Activated naive CD4-positive, alpha-beta T cell (primary cell): ENCODE measurements at places on chromosomes 13 and 19.

GRCh38 chr13:69820180-69820579 is 287.4 kb upstream of the ATXN8OS start:
- no peak for DNase-seq

GRCh38 chr13:58953638-58954037 is 1210.1 kb downstream of the DIAPH3 start:
- no peak for DNase-seq

- DNase-seq: no peak
These were observed 24.4 kb upstream of the MYCBP2 start for GRCh38 chr13:77351315-77351714.

DNA sequence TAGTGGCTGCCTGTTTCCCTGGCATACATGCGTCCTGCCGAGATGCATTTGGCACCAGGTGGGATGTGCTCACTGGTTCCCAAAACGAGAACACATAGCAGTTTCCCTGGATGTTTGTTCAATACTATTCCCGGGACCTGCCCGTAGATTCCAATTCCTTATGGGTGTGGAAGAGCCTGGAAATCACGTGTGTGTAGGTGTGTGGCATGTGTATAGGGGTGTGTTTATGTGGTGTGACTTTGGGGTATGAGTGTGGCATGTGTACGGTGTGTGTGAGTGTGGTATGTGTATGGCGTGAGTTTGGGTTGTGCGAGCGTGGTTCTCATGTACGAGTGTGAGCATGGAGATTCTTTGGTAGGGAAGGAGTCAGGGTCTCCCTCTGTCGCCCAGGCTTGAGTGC is 2.9 kb upstream of the F7 start:
- DNase-seq: no peak

- DNase-seq: no peak
These were observed 22.0 kb upstream of the VSTM2B start for GRCh38 chr19:29503785-29504184.

DNA sequence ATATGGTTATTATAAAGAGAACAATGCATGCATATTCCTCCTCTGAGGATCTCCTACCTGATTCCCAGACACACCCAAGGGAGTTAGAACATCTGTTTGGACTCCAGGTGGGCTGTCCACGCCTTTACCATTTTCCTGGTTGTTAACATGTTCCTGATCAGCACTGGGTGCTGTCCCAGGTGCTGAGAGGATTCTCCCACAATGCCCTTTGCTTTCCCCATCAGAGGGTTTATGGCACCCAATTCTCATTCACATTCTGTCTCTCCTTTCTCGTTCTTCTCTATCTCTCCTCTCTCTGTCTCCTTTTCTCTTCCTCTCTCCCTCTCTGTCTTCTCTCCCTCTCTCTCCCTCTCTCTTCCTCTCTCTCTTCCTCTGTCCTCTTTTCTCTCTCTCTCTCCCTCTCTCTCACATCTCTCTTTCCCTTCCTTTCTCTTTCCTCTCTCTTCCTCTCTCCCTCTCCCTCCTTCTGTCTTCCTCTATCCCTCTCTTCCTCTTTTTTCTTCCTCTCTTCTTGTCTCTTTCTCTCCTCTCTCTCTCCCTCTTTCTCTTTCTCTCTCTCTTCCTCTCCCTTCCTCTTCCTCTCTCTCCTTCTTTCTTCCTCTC is 3.3 kb upstream of the RDH13 start:
- DNase-seq: no peak

DNA sequence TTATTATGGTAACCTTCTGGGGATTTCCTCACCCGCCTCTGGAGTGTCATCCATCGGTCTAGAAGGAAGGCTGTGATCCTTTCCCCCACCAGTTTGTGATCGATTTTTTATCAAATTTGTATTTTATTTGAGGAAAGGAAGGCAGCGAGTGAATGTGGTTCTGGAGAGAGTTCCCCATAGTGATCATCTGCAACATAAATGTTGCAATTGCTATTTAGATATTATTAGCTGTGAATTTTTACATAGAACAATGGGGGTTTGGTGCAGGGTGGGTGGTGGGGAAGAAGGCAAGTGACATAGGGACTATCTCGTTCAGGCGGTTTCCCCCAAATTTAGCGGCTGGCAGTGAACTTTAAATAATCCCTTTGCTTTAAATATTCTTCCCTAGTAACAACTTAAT is 1.2 kb downstream of the CDK8 start:
- DNase-seq: no peak

- no peak for DNase-seq
These were observed 8.3 kb downstream of the TEKTIP1 start for GRCh38 chr19:3547301-3547731.

- DNase-seq: no peak
These were observed 189.9 kb downstream of the SPRY2 start for GRCh38 chr13:80151016-80151415.

- DNase-seq: no peak
These were observed 2040.3 kb upstream of the PCDH20 start for GRCh38 chr13:63455938-63456337.

- DNase-seq: peak; percentile 48
These were observed 8.8 kb downstream of the ALOX5AP start for GRCh38 chr13:30744056-30744680.

DNA sequence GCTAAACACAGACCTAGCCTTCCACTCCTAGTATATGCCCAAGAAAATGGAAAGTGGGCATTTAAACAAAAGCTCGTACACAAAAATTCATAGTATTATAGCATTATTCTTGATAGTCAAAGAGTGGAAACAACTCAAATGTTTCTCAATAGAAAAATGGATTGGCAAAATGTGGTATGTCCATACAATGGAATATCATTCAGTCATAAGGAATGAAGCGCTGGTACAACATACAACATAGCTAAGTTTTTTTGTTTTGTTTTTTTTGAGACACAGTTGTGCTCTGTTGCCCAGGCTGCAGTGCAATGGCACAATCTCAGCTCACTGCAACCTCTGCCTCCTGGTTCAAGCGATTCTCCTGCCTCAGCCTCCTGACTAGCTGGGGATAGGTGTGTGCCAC is 11.9 kb downstream of the ZNF558 start:
- no peak for DNase-seq

DNA sequence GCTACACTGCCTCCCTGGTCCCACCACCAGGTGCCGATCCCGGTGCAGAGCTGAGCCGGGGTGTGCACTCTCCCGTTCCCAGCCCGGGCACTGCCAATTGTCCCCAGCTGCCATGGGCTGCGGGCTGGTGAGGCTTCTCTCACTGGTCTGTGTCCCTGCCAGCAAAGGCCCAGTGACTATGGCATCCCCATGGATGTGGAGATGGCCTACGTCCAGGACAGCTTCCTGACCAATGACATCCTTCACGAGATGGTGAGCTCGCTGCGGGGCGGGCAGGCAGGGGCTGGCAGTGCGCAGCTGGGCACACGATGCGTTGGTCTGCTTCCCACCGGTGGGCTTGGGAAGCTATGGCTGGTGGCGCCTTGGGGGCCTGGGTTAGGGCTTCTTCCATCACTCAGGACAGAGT is 14.6 kb downstream of the MPND start:
- no peak for DNase-seq

- DNase-seq: no peak
These were observed 66.8 kb upstream of the RAP2A start for GRCh38 chr13:97367016-97367822.

DNA sequence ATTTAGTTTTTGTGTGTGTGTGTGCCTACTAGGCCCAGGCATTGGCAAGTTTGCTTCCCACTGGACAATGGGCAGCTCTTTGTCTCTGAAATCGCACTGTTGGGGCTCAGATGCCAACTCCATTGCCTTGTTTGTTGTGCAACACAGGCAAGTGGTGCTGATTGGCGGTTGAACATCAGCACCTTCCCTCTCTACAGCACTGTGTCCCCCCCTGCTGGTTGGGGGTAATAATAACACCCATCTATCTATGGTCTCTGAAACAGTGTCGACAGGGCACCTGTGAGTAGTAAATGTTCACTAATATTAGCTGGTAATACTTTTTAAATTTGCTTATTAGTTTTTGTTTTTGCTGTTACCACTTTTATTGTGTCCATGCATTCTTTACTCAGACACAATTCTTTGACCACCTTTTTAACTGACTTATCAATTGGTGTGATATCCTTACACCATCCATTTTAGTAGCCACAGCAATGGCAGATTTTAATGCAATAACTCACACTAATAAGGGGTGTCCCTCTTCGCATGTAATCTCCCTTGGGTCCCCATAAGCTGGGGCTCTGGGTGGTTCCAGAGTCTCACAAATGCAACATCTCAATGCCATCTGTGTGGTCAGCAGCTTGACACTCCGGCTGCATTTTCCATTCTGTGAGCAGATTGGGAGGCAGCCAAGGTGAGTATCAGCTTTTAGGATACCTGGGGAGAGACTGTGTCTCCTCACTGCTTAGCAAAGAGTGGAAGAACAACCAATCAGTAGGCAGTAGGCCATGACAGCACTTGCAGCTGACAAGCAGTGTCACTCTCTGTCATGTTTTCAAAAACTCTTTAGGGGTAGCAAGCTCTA is 47.7 kb upstream of the UQCRFS1 start:
- DNase-seq: no peak

GRCh38 chr13:111992911-111993310 is 74.0 kb upstream of the SOX1 start:
- DNase-seq: no peak

GRCh38 chr19:1451916-1452801 is 2.2 kb downstream of the APC2 start:
- DNase-seq: no peak

GRCh38 chr13:65336087-65336749 is 1893.9 kb downstream of the PCDH9 start:
- no peak for DNase-seq

- DNase-seq: no peak
These were observed 24.5 kb downstream of the CFAP97D2 start for GRCh38 chr13:114203536-114203935.

GRCh38 chr13:112443995-112444311 is 67.8 kb downstream of the SPACA7 start:
- no peak for DNase-seq

DNA sequence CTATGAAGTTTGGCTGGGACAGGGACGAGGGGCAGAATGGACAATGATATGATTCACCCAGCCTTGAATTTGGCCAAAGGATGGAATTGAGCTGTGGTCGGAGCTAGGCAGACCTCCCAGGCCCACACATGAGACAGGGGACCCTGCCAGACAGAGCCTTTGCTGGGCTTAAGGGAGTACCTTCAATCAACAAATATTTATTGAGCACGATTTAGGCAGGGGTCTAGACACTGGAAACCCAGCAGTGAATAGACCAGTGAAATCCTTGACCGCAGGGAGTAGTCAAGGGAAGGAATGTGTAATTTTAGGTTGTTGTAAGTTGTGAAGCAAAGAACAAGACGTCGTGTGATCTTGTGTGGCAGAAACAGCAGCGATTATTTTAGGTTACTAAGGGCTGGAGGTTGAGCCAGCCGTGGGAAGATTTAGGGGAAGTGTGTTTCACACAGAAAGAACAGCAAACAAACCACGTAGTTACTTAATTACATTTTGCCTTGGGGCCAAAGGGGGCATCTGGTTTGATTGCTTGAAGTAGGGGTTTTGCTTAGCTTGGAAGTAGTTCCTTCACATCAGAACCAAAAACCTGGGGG is 16.9 kb upstream of the AP1M2 start:
- no peak for DNase-seq

DNA sequence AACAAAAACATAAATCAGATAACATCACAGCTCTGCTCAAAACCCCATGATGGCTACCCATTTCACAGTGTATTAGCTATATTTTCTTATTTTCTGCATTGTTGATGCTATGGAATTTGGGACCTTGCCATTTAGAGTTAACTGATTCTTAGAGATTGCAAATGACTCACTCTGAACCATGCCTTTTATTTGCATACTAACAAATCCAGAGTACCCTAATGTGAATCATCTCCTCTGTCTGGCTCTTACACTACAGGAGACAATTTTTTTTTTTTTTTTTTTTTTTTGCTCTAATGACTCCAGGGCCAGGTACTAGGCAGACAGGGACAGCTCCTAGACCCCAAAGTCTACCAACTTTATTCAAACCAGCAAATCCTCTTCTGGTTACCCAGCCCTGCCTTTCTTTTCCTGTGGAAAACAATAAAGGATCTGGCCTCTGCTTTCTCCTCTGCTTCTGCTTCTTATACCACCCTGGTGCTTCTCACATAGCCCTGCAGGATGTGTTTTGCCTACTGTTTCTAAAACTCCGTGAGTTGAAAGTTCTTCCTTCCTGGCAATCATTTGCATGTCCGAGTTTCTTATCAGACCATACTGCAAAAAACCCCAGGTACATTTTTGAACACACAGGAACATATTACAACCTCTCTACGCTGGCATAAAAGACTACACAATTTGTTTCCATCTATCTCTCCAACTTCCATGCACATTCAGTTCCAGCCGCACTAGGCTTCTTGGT is 10.6 kb upstream of the ZNF460 start:
- DNase-seq: no peak

DNA sequence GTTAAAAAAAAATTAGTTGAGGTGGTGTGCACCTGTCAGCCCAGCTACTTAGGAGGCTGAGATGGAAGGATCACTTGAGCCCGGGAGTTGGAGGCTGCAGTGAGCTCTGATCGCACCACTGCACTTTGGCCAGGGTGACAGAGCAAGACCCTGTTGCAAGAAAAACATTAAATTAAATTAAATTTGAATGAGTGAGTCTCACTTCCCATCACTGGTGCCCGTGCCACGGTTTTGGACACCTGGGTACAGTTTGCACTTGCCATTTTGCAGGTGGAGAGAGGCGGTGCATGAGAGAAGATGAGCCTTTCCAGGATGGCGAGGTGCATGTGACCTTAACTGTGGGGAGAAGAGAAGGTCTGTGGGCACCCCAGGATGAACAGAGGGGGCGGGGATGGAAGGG is 60.3 kb upstream of the ZNF536 start:
- no peak for DNase-seq

GRCh38 chr13:105047676-105048295 is 1487.7 kb downstream of the EFNB2 start:
- DNase-seq: no peak

- peak; percentile 31 for DNase-seq
These were observed 534 bp downstream of the STK24 start for GRCh38 chr13:98576200-98576945.

GRCh38 chr13:75514080-75514995 is 23.3 kb downstream of the COMMD6 start:
- DNase-seq: no peak

DNA sequence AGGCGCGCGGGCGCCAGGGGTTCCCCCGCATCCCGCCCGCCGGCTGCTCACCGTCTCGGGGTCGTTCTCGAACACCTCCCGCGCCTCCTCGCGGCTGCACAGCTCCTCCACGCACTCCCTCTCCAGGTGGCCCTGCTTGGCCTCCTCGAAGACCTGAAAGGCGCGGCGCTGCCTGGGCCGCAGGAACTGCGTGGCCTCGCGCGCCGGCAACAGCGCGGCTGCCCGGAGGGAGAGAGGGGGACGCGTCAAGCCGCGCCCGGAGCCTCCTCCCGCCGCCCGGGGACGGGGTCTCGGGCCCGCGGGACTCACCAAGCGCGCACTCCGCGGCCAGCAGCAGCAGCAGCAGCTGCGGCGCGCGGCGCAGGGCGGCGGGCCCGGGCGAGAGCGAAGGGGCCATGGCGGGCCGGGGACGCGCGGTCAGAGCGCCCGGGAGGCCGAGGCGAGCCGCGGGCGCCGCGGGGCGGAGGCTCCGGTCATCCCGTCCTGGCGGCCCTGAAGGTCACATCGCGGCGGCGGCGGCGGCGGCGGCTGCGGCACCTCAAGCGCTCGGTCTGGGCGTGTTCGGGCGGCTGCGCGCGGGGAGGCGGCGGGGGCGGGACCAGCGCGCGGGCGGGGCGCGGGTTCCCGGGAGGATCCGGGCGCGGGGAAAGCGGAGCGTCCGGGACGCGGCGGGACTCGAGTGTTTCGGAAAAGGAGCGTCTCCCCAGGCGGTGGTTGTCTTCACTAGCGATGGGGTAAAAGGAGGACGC is at the start of gene GAS6:
Gene GAS6, minus strand, starts transcription at position 553 of the 749 bp plus-strand sequence. Its CDS starts 156 bp downstream, at position 397.
- no peak for DNase-seq
